Osteoblast (primary cell): ENCODE measurements at places on chromosomes 2 and 18. TPM values are rescaled to one million over a fixed set of nuclear protein-coding genes. Genes with fewer than 3 reads are reported as not detected.

Gene PTPN4
- 19.5 and 24.8 TPM in 2 replicates for total RNA-seq

DNA sequence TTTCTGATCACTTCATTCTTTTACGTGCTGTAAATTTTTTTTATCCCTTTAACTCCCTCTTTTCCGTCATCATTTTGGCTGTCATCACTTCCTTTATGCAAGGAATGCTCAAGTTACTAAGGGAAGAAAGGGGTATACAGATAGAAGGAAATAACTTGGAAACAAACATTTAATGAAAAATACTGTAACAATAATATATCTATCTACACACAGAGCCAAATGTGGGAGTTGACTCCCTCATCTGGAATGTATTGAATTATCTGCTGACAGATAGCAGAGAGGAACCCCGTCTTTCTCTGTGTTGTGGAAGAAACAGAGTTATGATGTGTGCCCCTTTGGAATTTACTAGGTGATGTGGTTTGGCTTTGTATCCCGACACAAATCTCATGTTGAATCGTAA is 182.5 kb upstream of the NXPH2 start:
- no peak for DNase-seq

GRCh38 chr18:33116376-33116775 is 324.1 kb downstream of the CCDC178 start:
- DNase-seq = no peak

- no peak for DNase-seq
Observed at GRCh38 chr2:204012072-204012653, 75.6 kb downstream of the ICOS start.

DNA sequence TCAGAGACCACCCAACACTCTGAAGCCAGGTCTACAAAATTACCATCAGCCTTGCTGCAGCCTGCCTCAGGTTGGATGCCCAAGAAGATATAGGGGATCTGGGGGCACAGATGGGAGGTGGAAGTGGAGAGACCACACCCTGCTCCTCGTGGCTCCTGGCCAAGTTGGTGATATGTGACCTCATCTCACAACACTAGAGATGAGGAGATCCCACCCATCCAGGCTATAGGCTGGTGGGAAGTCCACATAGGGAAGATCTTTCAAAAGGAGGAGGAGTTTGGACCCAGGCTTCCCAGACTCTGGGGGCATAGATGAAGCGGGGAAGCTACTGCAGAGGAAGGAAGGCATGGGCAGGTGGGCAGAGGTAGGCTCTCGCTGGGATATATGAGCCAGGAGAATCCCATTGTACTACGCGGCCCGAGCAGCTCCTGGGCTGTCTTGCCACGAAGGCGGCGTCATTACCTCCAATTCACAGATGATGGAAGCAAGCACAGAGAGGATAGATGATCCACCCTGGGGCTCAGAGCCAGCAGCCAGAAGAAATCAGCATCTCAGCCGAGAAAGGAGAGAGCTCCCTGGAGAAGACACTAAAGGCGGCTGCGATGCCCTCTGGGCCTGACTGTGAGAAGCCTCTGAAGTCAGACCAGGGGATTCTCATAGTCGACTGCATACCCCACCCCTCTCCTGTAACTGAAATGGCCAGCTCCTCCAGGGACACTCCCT is 96.0 kb downstream of the RHOB start:
- DNase-seq = peak; percentile 95

GRCh38 chr2:149744865-149745264 is 157.3 kb upstream of the MMADHC start:
- peak; percentile 1 for DNase-seq

- DNase-seq = no peak
Observed at GRCh38 chr2:165743442-165743841, 50.6 kb downstream of the GALNT3 start.
